ENCODE measurements at places on chromosomes 3 and 15. TPM values are rescaled to one million over a fixed set of nuclear protein-coding genes. Genes with fewer than 3 reads are reported as not detected.
A peak's percentile ranks its signal among the peaks of the same experiment; 100 is the strongest.

The UROC1 gene
- total RNA-seq = not detected

The EPB42 gene
- not detected for total RNA-seq

The STRA6 gene
- 2.0 TPM for total RNA-seq

The LMOD3 gene
- total RNA-seq = not detected

The ITIH1 gene
- total RNA-seq = not detected

The MYEF2 gene
- 11.5 TPM for total RNA-seq

The KNG1 gene
- not detected for total RNA-seq

GRCh38 chr15:38285456-38285855, 32.8 kb downstream of the SPRED1 start:
- no peak for DNase-seq

DNA sequence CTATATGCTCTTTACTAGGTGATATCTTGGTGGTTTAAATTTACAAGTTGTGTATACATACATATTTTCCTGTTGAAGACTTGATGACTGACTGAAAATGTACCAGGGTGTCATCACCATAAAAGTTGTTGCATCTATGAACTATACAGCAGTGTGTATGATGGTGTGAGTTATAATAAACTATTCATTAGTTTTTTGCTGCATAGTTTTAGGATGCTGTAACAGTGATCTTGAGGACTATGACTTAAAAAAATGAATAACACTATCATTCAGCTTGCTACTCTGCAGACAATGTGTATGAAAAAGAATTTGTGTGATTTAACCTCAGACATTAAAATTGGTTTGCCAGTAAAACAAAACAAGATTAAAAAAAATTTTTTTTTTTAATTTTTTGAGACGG, 49.0 kb downstream of the UBE2E2 start:
- DNase-seq = no peak

DNA sequence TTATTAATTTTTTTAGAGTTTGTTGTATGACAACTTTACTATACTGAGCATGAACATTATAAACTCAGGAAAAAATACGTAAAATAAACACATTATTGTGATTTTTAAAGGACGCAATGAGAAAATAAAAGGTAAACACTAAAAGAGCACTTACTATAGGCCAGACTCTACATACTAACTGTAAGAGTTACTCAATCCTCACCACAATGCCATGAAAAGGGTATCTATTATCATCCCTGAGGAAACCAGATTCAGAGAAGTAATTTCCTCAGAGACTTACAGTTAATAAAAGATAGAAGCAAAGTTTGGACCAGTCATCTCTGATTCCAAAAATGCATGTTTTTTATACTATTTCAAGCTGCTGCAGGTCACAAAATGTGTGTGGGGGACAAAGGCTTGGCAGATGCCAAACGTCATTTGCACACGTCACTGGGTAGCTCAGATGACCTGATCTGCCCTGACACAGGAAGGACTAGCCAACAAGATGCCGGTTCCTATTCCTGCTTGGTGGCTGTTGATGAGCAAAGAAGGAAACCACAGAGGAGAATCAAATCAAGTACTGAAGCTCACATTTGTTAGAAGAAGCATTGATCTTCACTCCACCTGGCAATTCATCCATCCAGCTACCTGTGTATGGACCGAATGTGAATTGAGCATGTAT, 42.3 kb downstream of the KLHL6 start:
- no peak for DNase-seq

GRCh38 chr3:25476639-25477038, 48.6 kb downstream of the RARB start:
- no peak for DNase-seq

DNA sequence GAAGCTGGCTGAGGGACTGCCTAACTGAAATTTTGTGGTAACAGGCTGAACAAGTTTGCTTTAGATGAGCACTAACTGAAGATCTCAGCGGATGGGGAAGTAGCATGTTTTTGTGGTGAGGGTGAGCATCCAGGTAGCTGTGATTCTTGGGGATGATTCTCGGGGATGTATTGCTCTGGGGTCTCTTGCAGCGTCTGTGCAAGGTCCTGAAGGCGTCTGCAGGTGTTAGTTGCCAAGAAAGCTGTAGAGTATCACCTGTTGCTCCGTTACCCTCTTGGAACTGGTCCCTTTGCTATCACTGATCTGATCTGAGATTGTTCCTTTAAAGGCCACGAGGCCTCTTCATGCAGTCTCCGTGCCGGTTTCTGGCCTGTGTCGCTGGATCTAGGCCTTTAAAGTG, 6.0 kb downstream of the TMED3 start:
- DNase-seq = no peak

- no peak for DNase-seq
Measured at GRCh38 chr15:98843844-98844243, 163.7 kb downstream of the PGPEP1L start.

GRCh38 chr3:35970793-35971192, 331.5 kb downstream of the ARPP21 start:
- no peak for DNase-seq

DNA sequence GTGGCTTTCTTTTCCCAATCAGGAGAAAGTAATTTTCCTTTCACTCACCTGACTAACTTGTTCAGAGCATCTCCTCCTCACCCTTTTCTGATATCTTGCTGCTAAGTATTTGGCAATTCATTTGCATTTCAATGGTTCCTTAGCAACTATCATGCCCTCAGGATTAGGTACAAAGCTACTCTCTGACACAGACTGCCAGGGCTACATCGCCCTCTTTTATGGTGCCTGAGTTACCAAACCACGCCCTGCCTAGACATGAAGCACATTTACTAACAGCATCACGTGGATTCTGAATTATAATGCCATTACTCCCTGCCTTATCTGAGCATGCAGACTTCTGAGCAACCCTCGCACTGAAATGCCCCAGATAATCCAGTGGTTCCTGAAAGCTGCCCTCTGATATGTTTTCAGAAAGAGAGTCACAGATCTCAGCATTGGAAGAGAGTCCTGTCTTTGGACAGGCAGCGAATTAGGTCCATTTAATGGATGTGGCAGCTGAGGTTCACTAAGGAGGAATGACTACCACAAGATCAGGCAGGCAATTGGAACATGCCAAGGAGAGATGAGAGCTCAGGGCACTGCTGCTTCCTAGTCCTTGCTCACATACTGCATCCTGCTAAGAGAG, 14.5 kb downstream of the EPHB1 start:
- DNase-seq = no peak

DNA sequence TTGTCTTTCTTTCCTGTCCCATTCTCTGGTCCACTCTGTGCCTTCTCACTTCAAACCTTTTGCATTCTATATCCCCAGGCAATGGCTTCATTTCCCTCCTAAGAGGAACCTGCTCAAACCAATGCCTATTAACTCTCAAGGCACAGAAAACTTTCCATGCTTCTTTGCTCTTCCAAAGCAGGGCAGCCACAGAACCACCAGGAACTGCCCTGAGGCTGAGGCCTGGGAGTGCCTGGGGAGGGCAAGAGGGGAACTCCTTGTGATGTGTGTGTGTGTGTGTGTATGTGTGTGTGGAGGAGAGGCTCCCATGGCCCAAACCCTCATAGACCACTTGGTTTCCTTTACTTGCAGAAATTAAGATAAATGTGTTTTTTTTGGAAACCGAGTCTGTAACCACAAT, 14.1 kb upstream of the PGPEP1L start:
- DNase-seq = no peak

DNA sequence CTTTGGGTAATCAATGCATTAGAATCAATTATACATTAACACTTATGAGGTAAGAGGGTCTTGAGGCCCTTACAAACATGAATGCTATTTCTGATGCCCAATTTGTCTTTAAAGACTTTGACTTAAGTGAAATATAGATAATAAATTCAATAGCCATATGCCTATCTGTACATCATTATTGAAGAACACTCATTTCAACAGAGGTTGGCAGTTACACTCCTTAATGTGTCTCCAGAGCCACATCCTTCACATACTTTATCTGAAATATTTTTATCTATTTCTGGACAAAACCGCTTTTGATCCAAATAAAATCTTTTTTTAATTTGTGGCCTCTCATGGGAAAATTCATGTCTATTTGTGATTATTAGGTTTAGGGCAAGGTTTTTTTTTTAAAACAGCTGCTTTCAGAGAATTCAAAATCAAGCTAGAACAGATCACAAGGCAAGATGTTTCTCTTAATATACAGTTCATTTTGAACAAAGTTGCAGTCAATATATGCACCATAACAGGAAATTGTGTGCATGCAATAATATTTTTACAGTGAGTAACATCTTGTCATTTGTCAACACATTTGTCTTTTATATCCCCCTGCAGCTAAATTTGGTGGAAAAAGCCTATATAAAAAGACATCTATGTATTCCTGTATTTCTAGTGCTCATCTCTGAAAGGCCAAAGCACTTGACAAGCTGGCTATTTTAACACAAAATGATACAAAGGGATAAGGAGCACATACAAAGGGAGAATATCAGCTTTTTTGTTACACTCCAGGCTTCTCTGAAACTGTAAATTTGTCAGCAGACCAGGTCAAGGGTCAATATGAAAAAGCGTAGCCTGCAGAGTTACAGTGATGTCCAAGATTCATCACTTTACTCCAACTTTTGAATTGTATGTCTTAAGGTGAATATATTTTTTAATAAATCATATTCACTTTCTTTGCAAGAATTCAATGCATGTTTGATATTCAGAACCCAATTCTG, 146.2 kb upstream of the DPH6 start:
- DNase-seq = no peak

DNA sequence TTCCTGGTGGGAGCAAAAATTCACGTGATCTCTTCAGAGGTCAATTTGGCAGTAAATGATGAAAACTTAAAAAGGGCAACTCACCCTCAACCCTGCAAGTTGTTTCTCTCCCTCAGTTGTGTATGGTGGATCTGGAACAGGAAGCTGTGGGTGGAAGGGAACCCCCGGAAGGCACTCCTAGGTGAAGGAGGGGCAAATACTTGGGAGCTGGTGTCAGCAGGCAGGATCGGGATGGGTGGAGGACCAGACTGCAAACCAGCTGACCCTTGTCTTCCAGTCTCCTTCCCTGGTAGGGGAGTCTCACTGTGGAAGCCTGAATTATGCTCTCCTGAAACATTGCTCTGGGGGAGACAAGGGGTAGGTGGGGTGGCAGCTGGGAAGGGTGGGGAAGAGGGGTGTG, 33.5 kb downstream of the PRR23E start:
- DNase-seq = peak; percentile 7

- no peak for DNase-seq
Measured at GRCh38 chr3:187072511-187072910, 66.8 kb downstream of the RPL39L start.

GRCh38 chr3:120449701-120450599, 842 bp downstream of the FSTL1 start:
- peak; percentile 39 for DNase-seq

GRCh38 chr3:44128057-44128775, 113.5 kb upstream of the TOPAZ1 start:
- DNase-seq = no peak

DNA sequence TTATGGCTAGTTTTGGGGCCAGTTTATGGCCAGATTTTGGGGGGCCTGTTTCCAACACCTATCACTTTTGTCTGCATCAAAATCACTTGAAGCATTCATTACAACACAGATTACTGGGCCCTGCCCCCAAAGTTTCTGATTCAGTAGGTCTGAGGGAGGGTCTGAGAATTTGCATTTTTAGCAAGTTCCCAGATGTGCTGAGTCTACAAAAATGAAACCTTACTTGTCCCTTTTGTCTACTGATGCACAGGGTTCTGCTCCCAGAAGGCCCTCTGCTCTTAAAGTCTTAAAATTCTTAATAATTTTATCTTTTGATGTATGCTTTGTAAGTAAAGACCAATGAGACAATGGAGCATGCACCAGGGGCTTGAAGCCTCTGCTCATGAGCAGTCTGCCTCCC, 146.0 kb downstream of the POLQ start:
- no peak for DNase-seq

DNA sequence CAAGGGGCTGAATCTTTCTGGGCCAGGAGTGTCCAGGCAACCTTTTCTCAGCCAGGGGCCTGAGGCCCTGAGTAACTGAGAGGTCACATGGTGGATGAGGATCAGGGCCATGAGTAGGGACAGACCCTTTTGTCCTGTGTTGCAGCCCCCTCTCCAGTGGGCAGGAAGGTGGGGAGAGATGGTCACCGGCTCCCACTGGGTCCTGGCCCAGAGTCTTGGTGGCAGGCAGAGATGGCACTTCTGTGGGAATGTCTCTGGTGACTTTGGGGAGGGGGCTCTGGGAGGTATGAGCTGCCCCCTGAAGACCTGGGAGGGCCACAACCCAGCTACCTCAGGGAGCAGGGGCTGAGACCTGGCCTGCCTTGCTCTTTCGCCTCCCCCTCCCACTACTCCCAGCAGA, 6.8 kb downstream of the ESYT3 start:
- DNase-seq = no peak

DNA sequence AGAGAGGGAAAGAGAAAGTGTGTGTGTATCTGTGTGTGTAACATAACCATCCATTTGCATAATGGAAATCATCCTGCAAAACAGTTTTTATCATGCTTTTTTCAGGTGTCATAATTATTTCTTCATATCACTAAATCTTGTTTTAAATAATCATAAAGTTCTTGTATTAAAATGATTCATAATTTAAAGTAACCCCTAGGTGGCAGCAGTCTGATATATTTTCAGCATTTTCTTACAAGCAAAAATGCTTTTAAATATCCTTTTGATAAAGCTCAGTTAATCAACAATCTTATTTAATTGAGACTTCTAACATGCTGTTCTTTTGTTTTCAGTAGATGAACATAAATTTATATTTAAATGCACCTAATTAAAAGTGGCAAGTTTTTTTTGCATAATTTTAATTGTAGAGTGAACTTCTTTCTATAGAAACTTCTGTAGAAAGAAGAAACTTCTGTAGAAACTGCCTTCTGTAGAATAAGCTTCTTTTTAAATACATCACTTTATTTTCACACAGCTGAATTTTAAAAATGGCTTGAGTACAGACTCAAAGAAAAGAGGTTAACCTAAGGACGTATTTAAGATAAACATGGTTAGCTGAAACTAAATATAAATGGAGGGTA, 72.5 kb downstream of the OPA1 start:
- DNase-seq = peak; percentile 23

DNA sequence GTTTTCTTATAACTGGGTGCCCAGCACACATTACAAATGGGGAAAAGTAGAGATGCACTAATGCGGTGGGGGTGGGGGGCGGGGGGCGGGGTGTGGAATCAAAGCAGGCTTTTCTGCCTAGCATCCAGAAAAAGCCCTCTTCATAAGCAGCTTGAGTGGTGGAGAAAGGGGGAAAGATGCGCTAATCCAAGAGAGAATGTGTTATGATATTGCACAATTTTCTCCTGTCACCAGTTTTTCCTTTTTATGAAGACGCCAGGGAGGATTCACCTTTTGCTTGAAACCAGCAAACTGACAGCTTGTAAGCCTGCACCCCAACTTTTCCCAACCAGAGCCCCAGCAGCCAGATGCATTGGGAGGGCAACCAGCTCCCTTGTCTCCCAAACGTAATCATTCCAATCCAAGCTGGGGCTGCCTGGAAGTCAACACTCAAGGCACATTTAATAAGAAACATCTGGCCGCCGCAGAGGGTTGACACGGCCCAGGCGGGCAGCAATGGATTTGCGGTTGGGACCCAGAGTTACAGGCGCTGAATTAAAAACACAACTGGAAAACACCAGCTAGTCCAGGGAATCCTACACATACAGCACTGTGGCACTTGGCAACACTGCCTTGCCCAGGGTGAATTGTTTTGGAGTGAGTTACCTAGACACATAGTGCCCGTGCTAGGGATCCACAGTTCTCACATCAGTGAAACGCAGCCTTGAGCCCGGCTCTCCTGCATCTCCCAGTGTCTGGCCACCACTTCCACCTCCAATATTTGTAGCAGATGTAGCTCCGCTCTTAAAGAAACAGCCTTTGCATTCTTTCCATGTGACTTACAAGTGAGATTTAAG, 218.5 kb upstream of the PRICKLE2 start:
- peak; percentile 64 for DNase-seq

Measured in HFFc6 (cell line).